ENCODE measurements at places on chromosomes 2 and 18.

- H3K27me3 ChIP-seq, result peaks cover 20% of the 10 kb centered on the region
- no peak for DNase-seq
- peaks cover 13% of the 10 kb centered on the region for H3K4me1 ChIP-seq
- no peak overlapping the region for H3K4me3 ChIP-seq
- no peaks in the 10 kb centered on the region for H3K36me3 ChIP-seq
- H3K27ac ChIP-seq, result no peak overlapping the region
These were observed 14.9 kb downstream of the SLC9A4 start for GRCh38 chr2:102487761-102488462.

- no peaks in the 10 kb centered on the region for H3K36me3 ChIP-seq
- no peak overlapping the region for H3K27ac ChIP-seq
- no peaks in the 10 kb centered on the region for H3K4me1 ChIP-seq
- H3K4me3 ChIP-seq, result no peak overlapping the region
- H3K27me3 ChIP-seq, result peaks cover 19% of the 10 kb centered on the region
These were observed 138.7 kb downstream of the RNF152 start for GRCh38 chr18:61754039-61754583.

- no peak overlapping the region for H3K4me3 ChIP-seq
- DNase-seq, result no peak
- H3K27ac ChIP-seq, result no peak overlapping the region
- H3K36me3 ChIP-seq, result peaks cover 2% of the 10 kb centered on the region
- H3K4me1 ChIP-seq, result peaks cover 23% of the 10 kb centered on the region
These were observed 29.0 kb downstream of the PHLPP1 start for GRCh38 chr18:62744076-62744968.

DNA sequence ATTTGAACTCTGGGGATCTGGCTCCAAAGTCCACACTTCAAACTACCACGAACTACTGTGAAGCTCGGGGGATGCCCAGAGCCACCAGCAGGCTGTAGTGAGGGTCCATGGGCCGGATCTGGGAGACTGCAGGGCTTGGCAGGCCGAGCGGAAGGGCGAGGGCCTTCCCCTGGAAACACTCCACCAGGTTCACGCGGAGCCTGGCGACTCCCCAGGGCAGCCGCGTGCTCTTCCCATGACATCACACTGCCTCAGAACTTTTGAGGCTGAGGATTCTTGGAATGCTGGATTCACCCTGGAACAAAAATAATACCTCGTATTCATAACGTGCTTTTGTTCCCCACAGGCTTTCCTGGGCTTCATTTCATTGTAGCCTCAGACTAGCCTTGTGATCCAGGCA is 201.0 kb downstream of the SMAD7 start:
- no peaks in the 10 kb centered on the region for H3K36me3 ChIP-seq
- H3K27ac ChIP-seq, result no peak overlapping the region
- H3K4me3 ChIP-seq, result no peak overlapping the region
- no peak for DNase-seq
- no peaks in the 10 kb centered on the region for H3K27me3 ChIP-seq

GRCh38 chr2:29759360-29759759 is 162.0 kb downstream of the ALK start:
- no peaks in the 10 kb centered on the region for H3K4me1 ChIP-seq
- H3K27me3 ChIP-seq, result peaks cover 7% of the 10 kb centered on the region
- no peak for DNase-seq
- no peaks in the 10 kb centered on the region for H3K36me3 ChIP-seq
- H3K4me3 ChIP-seq, result no peak overlapping the region
- H3K27ac ChIP-seq, result no peak overlapping the region

GRCh38 chr2:5692561-5693286 is 540 bp downstream of the SOX11 start:
- H3K36me3 ChIP-seq, result peaks cover 1% of the 10 kb centered on the region
- peak overlapping the region; percentile 29 for H3K27ac ChIP-seq
- DNase-seq, result no peak
- peaks cover 3% of the 10 kb centered on the region for H3K4me1 ChIP-seq

GRCh38 chr2:102520009-102520408 is 47.0 kb downstream of the SLC9A4 start:
- peaks cover 6% of the 10 kb centered on the region for H3K4me1 ChIP-seq
- H3K36me3 ChIP-seq, result no peaks in the 10 kb centered on the region
- H3K4me3 ChIP-seq, result no peak overlapping the region
- DNase-seq, result peak; percentile 16

DNA sequence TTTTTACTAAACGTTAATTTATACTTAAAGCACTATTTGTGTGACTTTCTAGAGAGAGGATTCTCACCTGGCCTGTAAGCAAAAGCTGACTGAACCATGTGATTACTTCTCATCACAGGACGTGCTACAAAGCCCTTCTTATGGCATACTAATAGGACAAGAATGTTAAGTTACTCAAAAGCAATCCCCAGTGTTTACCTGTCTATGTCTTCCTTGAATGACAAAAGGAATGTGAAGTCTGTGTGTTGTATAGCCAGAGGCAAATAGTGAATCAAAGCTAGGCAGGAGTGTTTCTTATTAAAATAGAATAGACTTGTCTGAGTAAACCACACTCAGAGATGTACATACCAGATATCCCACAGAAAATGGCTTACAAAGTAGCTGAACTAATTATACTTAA is 1465.5 kb downstream of the SUCLG1 start:
- no peaks in the 10 kb centered on the region for H3K36me3 ChIP-seq
- H3K27ac ChIP-seq, result no peak overlapping the region
- no peak overlapping the region for H3K4me3 ChIP-seq
- H3K4me1 ChIP-seq, result no peaks in the 10 kb centered on the region
- DNase-seq, result no peak
- no peaks in the 10 kb centered on the region for H3K27me3 ChIP-seq

- peaks cover 22% of the 10 kb centered on the region for H3K4me1 ChIP-seq
- peak overlapping the region; percentile 100 for H3K4me3 ChIP-seq
- peaks cover 27% of the 10 kb centered on the region for H3K36me3 ChIP-seq
- H3K27me3 ChIP-seq, result peaks cover 8% of the 10 kb centered on the region
- DNase-seq, result no peak
These were observed 688 bp upstream of the WDR33 start for GRCh38 chr2:127811397-127812321.

GRCh38 chr2:230714136-230714480 is 1.5 kb downstream of the CAB39 start:
- peak overlapping the region; percentile 98 for H3K27ac ChIP-seq
- no peaks in the 10 kb centered on the region for H3K27me3 ChIP-seq
- peaks cover 50% of the 10 kb centered on the region for H3K4me1 ChIP-seq
- peak; percentile 16 for DNase-seq

- DNase-seq, result no peak
- no peaks in the 10 kb centered on the region for H3K27me3 ChIP-seq
- no peaks in the 10 kb centered on the region for H3K36me3 ChIP-seq
These were observed 199.8 kb downstream of the DPP10 start for GRCh38 chr2:114642166-114642770.

GRCh38 chr2:183037553-183038340 is 510 bp downstream of the NCKAP1 start:
- peaks cover 81% of the 10 kb centered on the region for H3K27me3 ChIP-seq
- no peak for DNase-seq
- no peaks in the 10 kb centered on the region for H3K36me3 ChIP-seq
- peak overlapping the region; percentile 77 for H3K4me3 ChIP-seq
- H3K4me1 ChIP-seq, result peaks cover 27% of the 10 kb centered on the region

DNA sequence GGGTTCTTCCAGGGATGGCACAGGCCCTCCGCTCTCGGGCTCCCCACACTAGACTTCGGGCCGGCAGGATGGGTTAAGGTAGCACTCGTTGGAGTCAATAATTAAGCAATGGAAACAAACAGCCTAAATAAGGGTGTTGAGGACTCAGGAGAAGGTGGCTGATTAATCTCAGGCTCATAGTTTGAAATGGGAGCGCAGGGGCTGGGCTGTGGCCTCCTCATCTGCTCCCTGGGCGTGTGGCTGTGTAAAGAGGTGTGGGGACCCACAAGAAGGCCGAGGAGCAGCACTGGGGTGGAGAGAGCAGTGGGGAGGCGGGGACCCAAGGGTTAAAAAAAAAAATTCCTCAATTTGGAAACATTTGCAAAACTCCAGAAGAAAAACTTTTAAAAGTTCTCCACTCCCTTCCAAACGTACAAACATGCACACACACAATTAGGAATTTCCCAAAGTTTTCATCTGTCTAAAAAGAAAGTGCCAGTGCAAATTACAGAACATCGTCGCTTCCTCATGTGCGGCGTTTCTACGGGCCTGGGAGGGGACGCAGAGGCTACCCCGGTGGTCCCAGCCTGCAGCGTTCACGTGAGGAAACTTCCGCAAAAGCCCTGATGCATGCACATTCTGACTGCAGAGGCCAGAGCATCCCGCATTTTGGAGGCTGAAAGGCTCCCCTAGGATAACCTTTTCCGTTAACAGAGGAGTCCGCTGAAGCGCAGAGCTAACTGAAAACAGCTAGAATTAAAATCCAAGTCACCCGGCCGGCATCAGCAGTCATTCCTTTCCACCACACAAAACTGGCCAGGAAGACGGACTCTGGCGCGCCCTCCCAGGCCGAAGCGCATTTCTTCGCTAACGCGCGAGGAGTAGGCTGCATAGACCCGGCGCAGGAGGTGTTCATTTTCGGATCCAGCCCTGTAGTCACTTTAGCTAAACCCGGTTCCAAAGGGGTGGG is 1.0 kb upstream of the TUBB6 start:
- H3K4me1 ChIP-seq, result peaks cover 14% of the 10 kb centered on the region
- no peak for DNase-seq
- H3K4me3 ChIP-seq, result peak overlapping the region; percentile 72
- no peak overlapping the region for H3K27ac ChIP-seq

DNA sequence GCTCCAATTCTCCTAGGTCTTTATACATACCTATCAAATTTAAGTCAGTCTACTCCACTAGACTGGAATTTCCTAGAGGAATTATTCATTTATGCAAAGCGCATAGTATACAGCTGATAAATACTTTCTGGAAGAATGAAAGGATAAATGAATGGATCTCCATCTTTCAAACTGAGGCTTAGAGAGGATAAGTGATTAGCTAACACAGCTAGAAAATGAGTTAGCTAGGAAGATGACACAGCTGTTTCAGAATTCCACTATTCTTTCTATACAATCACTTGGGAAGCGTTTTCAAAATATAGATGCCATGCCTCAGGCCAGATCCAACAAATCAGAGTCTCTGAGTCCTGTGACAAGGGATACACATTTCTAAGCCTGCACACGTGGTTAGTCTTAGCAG is 1146.6 kb upstream of the ZEB2 start:
- no peak overlapping the region for H3K4me3 ChIP-seq
- H3K36me3 ChIP-seq, result no peaks in the 10 kb centered on the region
- no peak overlapping the region for H3K27ac ChIP-seq
- no peaks in the 10 kb centered on the region for H3K27me3 ChIP-seq
- H3K4me1 ChIP-seq, result no peaks in the 10 kb centered on the region

- peaks cover 2% of the 10 kb centered on the region for H3K36me3 ChIP-seq
- H3K27ac ChIP-seq, result no peak overlapping the region
- H3K4me3 ChIP-seq, result no peak overlapping the region
- peaks cover 3% of the 10 kb centered on the region for H3K27me3 ChIP-seq
- DNase-seq, result no peak
These were observed 478.7 kb upstream of the POU3F3 start for GRCh38 chr2:104375206-104375605.

- H3K27me3 ChIP-seq, result no peaks in the 10 kb centered on the region
- peaks cover 8% of the 10 kb centered on the region for H3K4me1 ChIP-seq
- no peak overlapping the region for H3K4me3 ChIP-seq
- peaks cover 11% of the 10 kb centered on the region for H3K36me3 ChIP-seq
- DNase-seq, result no peak
These were observed 81.5 kb downstream of the PIGN start for GRCh38 chr18:62105376-62105775.

DNA sequence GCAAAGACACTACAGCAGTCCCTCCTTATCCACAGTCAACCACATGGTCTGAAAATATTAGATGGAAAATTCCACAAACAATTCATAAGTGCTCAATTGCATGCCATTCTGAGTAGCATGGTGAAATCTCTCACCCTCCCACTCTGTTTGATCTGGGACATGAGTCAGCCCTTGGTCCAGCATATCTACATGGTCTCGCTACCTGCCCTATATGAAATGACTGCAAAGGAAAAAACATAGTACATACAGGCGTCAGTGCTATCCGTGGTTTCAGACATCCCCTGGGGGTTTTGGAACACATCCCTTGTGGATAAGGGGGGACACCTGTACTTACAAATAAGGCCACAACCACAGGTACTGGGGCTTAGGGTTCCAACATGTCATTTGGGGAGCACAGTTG is 73.7 kb downstream of the CABLES1 start:
- DNase-seq, result peak; percentile 52
- H3K36me3 ChIP-seq, result peaks cover 29% of the 10 kb centered on the region
- H3K4me1 ChIP-seq, result peaks cover 17% of the 10 kb centered on the region
- peak overlapping the region; percentile 93 for H3K27ac ChIP-seq
- no peak overlapping the region for H3K4me3 ChIP-seq
- peaks cover 5% of the 10 kb centered on the region for H3K27me3 ChIP-seq
